A549 treated with ZK216348 at 1 μM for 4 hours (cell line): ENCODE measurements at places on chromosomes 3 and 15. TPM values are rescaled to one million over a fixed set of nuclear protein-coding genes. Genes with fewer than 3 reads are reported as not detected.

Gene CCDC80
- total RNA-seq: 43.7 to 84.1 TPM (median 57.4 TPM) in 5 replicates

Gene DLG1
- 11.3 to 20.0 TPM (median 17.8 TPM) in 5 replicates for total RNA-seq

Gene PLS1
- total RNA-seq: 9.1 to 15.7 TPM (median 12.2 TPM) in 5 replicates

Gene TRIM59
- 6.0 to 9.5 TPM (median 8.1 TPM) in 5 replicates for total RNA-seq

Gene CCR2
- total RNA-seq: not detected in 5 replicates

Gene SQOR
- 75.5 to 83.2 TPM (median 79.2 TPM) in 5 replicates for total RNA-seq

Gene POPDC2
- total RNA-seq: 0.13 to 0.73 TPM (median 0.37 TPM) in 4 of 5 replicates, not detected in the other

Gene THSD4
- total RNA-seq: 19.2 to 33.5 TPM (median 25.7 TPM) in 5 replicates

Gene HYAL1
- 0.24 to 0.80 TPM (median 0.46 TPM) in 5 replicates for total RNA-seq

Gene AQP9
- not detected in 5 replicates for total RNA-seq

Gene FAM81A
- 10.6 to 14.8 TPM (median 12.0 TPM) in 5 replicates for total RNA-seq

Gene PARP15
- total RNA-seq: not detected in 5 replicates

Gene SLC9C1
- not detected in 5 replicates for total RNA-seq

Gene RYR3
- total RNA-seq: 0.02 to 0.09 TPM (median 0.06 TPM) in 4 of 5 replicates, not detected in the other

Gene MESP1
- 1.1 to 10.2 TPM (median 5.1 TPM) in 5 replicates for total RNA-seq

Gene ATXN7
- total RNA-seq: 3.0 to 6.9 TPM (median 5.2 TPM) in 5 replicates

Gene GNAT1
- total RNA-seq: 0.07 TPM in 1 of 5 replicates, not detected in the others

Gene DUOXA2
- total RNA-seq: not detected in 5 replicates

Gene SNX22
- total RNA-seq: 0.59 to 1.1 TPM (median 0.78 TPM) in 5 replicates

Gene CLDN11
- 0.19 to 0.21 TPM in 2 of 5 replicates, not detected in the others for total RNA-seq

Gene TP53BP1
- 17.4 to 21.4 TPM (median 20.6 TPM) in 5 replicates for total RNA-seq

Gene ISLR
- total RNA-seq: 0.24 to 0.41 TPM (median 0.33 TPM) in 4 of 5 replicates, not detected in the other

Gene AMOTL2
- total RNA-seq: 35.6 to 51.8 TPM (median 51.2 TPM) in 5 replicates

Gene ALPK3
- total RNA-seq: 0.12 to 0.31 TPM (median 0.18 TPM) in 4 of 5 replicates, not detected in the other

Gene PYDC2
- not detected in 5 replicates for total RNA-seq

Gene MOBP
- total RNA-seq: 0.15 to 0.36 TPM in 2 of 5 replicates, not detected in the others

Gene CLASP2
- 15.3 to 24.5 TPM (median 18.9 TPM) in 5 replicates for total RNA-seq

Gene SHC4
- 0.54 to 1.4 TPM (median 0.80 TPM) in 5 replicates for total RNA-seq

Gene TMEM207
- total RNA-seq: not detected in 5 replicates

Gene SLC6A11
- 0.04 to 0.21 TPM (median 0.09 TPM) in 4 of 5 replicates, not detected in the other for total RNA-seq
